ENCODE measurements at places on chromosomes 12 and 14.

GRCh38 chr12:47839214-47839876 is 19.6 kb upstream of the HDAC7 start:
- DNase-seq = no peak

DNA sequence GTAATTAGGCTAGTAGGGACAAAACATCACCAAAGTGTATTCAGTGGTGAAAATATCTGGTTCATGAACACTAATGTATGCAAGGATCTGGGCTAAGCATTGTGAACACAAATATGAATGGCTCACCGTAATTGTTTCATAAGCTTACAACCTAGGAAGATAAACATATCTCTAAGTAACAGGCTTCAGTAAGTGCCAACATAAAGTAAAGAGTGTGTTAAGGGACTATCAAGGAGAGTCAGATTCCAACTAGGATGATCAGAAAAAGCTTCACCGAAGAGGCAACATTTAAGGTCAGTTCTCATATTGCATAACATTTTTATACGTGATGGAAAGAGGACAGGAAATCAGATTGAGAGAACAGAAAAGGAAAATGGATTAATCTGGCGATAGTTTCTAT is 29.4 kb downstream of the ABCC9 start:
- DNase-seq = no peak

DNA sequence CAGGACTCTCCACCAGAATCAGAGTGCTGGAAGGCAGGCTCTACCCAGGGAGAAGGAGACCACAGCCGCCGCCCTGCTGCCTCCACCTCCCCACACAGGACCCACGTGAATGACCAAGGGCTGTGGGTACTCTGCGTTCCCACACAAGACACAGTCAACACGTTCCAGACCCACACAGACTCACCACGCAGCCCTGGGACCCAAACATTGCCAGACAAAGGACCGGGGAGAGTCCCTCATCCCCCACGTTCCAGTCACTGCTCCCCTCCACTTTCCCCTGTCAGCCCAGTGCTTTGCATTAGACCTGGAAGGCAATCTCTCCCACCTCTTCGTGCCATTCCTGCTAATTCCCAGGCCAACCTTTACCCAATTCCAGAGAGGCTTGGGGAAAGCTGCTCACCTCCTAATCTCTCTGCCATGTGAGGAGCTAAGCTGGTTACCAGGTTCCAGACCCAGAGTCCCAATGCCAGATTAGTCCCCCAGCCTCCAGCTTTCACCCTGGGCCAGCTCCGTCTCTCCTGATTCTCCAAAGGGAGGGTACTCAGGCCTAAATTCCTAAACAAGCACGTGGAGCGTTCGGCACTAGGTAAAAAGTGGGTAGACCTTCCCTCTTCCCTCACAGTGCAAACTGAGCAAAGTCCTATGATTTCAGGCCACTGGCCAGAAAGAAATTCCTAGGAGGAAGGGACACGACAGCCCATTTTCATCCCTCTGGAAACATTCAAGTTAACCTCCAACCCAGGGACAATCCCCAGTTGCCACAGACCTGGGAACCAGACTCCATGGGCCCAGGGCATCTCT is 4.9 kb downstream of the SLC6A13 start:
- DNase-seq = no peak

DNA sequence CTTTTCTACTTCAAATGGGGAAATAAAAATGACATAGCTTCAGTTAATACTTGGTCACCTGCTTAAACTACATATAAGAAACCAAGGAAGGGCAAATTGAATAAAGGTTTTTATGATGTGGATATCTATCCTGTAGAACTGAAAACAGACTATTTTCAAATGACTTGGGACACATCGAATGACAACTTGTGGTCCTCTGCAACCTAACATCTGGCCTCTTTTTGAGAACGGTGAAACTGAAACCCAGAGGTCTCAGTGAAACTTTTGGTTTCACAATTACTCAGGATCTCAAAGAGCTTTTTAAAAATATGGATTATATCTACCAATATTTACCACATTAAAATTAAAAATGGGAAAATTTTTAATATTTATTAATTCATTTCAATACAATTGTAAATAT is 65.2 kb downstream of the PPP2R5E start:
- DNase-seq = peak; percentile 57

- DNase-seq = no peak
Observed at GRCh38 chr12:15044471-15044870, 71.6 kb downstream of the PDE6H start.

DNA sequence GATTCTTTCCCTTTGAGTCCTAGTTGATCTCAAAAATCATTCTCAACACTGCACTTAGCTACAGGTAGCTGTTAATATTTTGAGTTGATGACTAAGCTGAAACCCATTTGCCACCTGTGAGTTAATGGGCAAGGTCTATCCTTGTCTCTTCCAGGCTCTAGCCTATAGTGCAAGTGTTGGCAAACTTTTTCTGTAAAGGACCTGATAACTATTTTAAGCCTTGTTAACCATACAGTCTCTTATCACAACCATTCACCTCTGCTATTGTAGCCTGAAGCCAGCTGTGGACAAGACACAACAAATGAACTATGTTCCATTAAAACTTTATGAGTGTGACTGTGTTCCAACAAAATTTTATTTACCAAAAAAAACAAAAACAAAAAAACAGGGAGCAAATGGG is 19.4 kb downstream of the RAP1B start:
- no peak for DNase-seq

DNA sequence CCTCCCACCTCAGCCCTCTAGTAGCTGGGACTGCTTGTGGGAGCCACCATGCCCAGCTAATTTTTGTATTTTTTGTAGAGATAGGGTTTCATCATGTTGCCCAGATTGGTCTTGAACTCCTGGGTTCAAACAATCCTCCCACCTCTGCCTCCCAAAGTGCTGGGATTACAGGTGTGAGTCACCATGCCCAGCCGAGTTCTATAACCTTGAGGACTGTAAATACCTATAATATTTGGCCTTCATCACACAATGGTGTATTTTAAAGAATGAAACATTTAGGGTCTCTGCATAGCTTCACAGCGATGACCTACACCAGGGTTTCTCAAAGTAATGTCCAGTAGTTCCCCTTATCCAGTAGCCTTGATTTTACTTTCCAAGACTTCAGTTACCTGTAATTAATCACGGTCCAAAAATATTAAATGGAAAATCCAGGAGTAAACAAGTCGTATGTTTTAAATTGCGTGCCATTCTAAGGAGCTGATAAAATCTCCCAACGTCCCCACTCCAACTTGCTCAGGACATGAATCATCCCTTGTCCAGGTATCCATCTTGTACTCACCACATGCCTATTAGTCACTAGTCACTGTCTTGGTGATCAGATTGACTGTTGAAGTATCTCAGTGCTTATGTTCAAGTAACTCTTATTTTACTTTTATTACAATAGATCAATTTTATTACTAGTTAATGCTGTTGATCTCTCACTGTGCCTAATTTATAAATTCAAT is 368.2 kb downstream of the BTG1 start:
- no peak for DNase-seq

DNA sequence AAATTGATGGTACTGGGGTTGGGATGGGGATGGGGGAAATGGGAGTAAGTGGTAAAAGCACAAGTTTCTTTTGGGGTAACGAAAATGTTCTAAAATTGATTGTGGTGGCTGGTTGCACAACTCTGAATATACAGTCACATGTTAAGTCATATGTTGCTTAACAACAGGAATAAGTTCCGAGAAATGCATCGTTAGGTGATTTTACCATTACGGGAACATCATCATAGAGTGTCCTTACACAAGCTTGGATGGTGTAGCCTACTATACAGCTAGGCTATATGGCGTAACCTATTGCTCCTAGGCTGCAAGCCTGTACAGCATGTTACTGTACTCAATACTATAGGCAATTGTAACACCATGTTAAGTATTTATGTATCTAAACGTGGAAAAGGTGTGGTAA is 31.0 kb downstream of the ITGA7 start:
- DNase-seq = no peak

GRCh38 chr12:25308756-25309155 is 58.0 kb upstream of the KRAS start:
- DNase-seq = no peak

- peak; percentile 60 for DNase-seq
Observed at GRCh38 chr14:91399868-91400640, 17.6 kb downstream of the CCDC88C start.

DNA sequence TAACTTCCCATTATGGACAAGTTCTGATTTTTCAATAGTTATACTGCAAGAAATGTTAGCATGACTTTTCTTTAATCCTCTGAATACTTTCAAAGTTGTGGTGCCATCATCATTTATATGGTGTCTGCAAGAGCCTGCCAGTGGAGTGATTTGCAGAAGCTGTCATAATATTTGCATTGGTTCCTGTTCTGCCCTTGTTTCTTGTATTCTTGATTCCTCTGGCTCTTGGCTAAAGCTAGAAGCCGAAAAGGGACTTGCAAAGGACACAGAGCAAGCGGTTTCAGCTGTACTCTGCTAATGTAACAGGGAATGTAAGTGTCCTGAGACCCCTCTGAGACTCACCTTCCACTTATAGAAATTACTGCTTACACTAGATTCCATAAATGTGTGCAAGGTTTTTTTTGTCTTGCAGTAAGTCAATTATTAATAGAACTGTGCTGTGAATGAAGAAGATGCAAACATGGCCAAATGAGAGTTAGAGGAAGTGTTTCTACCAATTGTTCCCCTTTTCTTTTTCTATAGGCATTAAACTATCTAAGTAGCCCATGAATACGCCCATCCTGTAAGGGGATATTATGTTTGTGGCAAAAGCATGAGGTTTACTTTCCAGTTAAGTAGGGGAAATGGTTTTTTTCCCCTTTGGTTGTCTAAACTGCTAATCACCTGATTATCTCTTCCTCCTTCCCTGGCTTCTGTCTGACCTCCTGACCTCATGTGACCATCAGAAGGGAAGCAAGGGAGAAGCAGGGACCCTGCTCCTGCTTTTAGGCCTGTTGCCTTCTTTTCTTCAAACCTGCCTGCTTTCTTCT is 5.3 kb downstream of the DYRK4 start:
- DNase-seq = no peak

DNA sequence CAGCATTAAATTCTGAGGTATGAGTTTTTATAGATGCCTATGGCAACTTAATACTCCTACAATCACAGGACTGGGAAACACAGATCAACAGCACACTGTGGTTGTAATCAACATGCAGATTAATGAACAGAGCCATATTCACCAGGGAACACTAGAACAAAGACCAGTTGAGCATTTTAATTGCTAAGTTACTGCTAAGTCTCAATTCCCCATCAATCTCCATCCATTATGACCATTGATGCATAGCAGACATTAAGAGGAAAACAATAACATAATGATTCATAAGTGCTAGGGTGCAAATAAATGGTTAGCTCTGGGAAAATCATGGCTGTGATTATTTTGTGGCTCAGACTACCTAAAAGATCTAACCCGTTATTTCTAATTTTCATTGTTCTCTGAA is 505.6 kb downstream of the TRHDE start:
- DNase-seq = no peak

- DNase-seq = no peak
Observed at GRCh38 chr12:42923156-42923555, 333.6 kb upstream of the PRICKLE1 start.

- DNase-seq = no peak
Observed at GRCh38 chr12:24903329-24904088, 45.4 kb downstream of the BCAT1 start.

DNA sequence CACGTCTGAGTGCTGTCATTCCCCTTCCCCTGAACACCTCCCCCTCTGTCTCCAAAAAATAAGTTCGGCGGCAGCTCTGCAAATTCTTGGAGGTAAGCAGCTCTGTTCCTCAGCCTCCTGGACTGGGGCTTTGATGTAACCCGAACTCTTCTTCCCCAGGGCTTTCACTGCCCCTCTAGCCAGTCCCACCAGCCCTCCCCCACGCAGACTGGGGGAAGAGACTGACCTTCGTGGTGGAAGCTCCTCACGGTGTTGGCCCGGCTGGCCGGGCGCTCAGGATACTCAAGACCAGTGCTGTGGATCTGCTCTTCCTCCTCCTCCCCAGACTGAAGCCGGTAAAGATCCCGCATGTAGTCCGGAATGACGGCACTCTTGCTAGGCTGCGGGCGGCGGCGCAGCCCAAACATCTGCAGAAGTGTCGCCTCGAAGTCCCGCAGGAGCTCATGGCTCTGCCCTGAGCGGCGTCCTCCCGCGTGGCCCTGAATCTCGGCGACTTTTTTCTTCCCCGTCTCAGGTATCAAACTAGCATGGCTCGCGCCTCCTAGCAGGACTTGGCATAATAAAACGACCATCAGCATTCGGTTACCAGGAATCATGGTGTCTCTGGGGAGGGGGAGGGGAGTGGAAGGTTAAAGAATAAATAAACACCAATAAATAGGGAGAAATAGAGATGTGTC is 4.9 kb downstream of the BMP4 start:
- DNase-seq = no peak

DNA sequence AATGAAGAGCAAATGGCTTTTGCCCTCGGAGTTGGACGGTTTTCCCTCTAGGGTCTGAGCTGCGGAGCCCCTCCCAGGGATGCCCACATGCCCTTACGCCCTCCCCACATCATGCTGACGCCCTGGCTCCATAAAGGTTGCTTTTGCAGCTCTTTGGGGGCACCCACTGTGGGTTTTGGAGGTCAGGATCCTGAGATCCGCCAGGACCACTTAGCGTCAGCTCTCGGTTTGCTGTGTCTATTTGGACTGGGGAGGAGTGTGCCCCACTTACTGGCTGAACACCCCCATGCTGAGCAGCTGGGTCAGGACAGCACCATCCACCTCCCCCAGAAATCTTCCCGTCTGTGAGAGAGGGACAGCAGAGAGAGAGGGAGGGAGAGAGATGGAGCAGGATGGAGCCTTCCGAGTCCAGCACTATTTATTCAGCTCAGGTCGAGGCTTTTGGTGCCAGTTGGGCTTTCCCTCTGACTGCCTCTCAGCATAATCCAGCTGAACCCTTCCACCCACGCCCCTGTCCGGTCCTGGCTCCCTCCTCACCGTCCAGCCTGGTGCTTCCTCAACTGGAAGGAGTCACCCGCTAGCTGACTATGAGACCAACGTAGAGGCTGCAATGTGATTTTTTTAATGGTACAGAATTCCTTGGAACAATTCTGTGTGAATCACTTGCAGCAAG is 18.9 kb upstream of the LRTM2 start:
- no peak for DNase-seq

- DNase-seq = no peak
Observed at GRCh38 chr12:78210894-78211302, 380.2 kb downstream of the NAV3 start.

DNA sequence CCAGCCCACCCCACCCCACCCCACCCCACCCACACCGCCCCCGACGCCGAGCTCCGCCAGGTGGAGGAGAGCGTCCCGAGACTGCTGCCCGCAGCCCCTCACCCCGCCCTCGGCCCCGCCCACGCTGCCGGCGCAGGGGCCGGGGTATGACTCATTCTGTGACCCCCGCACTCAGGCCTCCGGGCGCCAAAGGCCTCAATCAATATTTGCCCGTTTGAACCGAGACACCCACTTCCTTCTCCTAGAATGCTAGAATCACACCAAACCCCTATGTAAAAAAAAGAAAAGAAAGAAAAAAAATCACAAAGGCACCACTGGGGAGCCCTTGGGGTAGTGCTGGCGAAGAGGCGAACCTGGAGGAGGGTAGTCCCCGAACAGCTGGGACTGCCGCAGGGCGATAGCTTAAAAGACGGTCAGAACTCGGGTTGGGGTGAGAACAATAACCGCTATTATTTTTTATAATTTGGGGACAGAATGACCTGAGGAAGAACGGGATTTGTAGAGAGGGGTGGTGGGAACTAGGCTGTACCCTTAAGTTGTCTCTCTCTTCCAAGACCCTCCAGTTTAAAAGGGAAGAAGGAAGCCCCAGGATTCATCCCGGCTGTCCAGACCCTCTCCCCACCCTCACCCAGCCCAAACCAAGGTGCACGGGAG is 894 bp downstream of the KRT8 start:
- DNase-seq = peak; percentile 74

- DNase-seq = no peak
Observed at GRCh38 chr12:131311764-131312163, 358.1 kb downstream of the ADGRD1 start.

Data from GM06990 (cell line).